ENCODE measurements at places on chromosomes 5 and 9.

DNA sequence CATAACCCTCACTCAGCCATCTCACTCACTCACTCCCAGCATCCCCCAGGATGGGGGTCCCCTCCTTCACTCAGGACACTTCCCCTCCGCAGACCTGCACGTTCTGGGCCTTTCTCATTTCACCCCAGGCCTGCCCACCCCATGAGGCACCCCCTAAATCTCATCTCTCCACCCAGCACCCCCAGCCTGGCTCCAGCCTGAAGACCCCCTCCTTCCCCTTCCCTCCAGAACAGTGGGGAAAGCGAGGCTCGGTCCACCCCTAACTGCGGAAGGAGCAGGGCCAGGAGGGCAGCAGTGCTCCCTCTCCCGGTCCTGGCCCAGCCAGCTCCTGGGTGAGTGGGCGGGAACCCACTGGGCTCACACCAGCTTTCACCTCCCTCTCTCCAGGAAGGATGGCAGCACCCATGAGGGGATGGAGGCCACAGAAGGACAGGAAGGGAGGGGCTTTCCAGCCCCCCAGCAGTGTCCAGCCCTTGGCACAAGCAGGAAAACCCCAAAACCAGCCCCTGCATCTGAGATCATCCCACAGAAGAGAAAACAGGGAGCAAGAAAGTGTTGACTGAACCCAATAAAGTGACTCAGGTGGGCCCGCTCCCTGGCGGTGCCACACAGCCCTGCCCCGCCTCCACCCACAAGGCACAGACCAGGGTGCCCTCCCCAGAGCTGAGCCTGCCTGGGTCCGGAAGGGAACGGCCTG is 55.0 kb downstream of the LRSAM1 start:
- DNase-seq = no peak

DNA sequence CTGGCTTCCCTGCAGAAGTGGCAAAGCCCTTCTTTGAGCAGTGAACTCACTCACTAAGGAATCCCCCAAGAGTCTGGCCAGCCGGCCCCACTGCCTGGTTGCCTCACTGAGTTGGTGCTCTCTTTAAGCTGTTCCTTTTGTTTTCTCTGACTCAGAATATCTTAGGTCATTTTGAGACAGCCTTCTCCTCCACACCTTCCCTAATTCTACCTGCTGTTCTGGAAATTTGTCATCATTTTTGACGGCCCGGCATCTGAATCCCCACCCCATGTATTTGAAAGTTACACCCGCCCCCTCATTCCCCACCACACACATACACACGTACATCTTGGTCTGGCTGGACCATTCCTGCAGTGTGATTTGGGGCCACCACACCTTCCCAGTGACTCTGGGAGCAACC is 41.8 kb downstream of the FGF1 start:
- DNase-seq = no peak

DNA sequence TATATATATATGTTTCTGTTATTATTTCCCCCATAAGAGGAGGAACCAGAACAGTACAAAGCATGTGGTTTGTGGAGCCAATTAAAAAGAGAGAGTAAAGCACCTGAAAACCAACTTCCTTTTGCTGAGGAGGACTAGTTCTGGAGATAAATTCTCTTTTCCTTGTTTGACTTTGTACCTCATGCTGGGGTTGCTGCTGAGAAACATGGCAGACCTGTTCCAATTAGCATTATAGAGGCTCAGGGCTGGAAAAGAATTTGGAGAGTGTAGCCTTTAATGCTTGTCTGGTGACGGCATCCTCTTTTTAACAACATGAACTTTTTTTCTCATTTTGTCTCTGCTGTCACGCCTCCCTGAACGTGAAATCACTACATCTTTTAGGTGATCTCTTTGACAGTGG is 32.8 kb upstream of the NMUR2 start:
- DNase-seq = no peak

GRCh38 chr5:136067422-136067821 is 38.6 kb downstream of the TGFBI start:
- DNase-seq = no peak

DNA sequence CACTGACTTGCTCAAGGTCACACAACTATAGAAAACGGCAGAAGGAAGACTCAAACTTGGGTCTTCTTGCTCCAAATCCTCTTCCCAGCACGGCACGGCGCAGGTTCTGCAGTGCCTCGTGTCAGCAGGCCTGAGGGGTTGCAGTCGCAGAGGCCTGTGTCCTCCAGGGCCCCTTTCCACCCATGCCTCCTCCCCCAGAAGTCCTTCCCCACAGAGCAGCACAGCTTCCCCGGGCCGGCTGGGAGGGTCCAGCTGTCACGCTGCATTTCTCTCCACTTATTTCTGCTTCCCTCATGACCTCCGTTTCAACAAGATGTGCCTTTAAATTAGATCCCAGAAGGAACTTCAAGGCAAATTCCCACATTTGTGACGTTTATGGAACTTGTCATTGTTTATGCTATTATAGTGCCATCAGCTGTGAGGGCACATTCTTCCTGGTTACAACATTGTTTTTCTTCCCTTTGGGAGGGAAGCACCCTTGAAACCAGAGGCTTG is 148.4 kb downstream of the C5orf15 start:
- DNase-seq = no peak

DNA sequence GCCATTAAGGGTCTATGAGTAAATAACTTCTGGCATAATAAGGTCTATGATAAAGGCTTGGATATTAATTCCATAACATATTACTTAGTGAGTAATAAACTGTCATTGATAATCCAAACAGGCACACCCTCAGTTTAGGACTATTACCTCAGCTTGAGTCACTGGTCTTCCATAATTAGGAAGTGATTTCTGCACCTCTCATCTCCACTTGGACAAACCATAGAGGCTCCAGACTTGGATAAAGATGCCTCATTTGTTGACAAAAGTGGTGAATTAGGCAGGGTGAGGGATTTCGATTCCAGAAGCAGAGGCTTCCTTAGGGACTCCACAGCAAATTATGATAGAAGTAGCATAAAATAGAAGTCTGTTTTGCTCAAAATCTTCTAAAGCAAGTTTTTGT is 127.5 kb upstream of the MTAP start:
- no peak for DNase-seq

- DNase-seq = no peak
These were observed 44.1 kb upstream of the SUB1 start for GRCh38 chr5:32541241-32541640.

GRCh38 chr5:2739360-2740050 is 12.0 kb downstream of the IRX2 start:
- no peak for DNase-seq

DNA sequence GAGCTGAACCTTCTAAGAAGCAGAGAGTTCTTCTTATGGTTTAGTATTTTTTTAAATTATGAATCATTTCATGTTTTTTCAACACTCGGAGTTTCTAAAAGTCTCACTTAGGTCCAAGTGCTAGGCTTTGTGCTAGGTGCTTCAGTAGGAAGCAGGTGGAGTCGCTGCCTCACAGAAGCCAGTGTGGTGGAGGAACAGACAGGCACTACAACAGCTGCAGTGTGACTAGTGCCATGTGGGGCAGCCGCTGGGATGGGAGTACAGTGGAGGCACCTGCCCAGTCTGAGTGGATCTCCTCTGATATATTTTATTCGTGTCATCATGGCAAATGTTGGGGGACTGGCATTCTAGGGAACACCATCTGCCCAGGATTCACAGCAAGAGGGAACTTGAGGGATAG is 15.3 kb downstream of the PCDHGC5 start:
- no peak for DNase-seq

- DNase-seq = no peak
These were observed 64.7 kb upstream of the LPAR1 start for GRCh38 chr9:111102793-111103464.
